ENCODE measurements at places on chromosomes 7 and 10.

DNA sequence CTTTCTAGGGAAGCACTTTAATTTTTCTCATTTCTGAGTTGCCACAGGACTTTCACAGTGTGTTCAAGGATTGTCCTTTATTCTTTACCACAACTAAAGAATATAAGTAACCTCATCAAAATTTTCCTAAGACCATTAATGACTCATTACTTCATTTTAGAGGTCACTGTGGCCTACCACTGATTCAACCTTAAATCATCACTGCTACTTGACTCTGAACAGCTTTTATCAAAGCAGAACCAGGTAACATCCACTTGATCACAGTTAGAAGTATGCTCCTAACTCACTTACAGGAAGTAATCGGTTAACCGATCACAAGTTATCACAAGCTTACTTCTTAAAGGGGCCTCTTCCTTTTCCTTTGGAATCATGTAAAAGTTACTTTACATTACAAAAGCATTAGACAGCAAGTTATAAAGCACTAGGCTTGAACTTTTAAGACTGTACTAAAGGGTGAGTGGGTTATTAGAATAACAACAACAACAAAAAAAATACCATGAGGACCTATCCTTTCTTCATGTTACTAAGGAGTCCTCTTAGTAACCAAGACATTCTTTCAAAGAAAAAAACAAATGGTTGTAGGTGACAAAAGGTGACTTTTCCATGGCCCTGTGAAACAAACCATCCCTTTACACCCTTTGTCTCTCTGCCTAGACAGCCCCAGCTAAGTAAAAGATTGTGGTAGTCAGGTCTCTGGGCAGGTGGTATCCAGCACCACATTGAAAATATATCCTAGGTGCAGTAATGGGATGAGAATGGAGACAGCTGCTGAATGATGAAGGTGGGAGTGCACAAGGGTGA is 40.0 kb upstream of the PDK4 start:
- DNase-seq, result no peak

DNA sequence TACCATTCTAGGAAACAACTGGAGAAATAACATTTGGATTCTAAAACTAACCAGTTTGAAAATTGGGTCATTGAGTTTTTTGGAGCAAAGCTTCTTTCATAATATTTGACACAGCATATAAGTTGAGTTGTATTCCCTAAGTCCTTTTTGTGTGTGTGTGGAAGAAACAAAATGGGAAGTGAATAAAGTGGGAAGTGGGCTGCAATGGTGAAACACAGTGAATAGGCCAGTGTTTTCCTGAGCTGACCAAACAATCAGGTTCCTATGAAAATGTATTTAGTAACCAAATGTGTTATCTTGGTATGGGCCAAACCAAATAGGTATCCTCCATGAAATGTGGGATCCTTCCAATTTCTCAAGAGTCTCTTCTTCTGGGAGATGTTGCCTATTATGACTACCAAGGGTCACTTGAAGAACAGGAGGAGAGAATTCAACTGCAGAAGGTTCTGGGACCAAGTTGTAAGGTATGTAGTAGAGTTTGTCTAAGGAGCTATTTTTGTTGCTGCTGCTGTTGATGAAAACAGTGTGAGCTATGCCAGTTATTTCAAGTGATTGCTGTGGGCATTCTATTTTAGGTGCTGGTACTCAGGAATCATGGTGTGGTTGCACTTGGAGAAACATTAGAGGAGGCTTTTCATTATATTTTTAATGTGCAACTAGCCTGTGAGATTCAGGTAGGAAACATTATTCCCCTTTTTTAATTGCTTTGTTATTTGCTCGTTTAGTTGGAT is 88.3 kb upstream of the MXI1 start:
- no peak for DNase-seq

DNA sequence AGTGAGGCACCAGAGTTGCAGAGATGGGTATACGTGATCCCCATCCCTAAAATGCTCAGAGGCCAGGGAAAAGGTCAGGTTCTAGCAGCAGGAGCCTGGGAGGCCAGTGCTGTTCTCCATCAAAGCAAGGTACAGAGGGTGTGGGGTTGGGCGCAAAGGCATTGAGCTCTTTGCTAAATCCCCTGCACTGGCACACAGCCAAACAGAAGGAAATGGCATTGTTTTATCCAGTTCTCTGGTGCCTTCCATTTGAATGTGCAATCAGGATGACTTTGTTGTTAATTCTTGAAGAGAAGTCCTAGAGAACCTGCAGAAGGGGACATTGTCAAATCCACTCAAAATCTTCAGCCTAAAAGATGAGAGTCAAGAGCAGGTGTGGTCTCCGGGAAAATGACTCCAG is 111.3 kb upstream of the CHST15 start:
- DNase-seq, result no peak

GRCh38 chr7:81488210-81488609 is 281.6 kb downstream of the HGF start:
- no peak for DNase-seq

- no peak for DNase-seq
These were observed 72.3 kb upstream of the APBB1IP start for GRCh38 chr10:26365681-26366358.

DNA sequence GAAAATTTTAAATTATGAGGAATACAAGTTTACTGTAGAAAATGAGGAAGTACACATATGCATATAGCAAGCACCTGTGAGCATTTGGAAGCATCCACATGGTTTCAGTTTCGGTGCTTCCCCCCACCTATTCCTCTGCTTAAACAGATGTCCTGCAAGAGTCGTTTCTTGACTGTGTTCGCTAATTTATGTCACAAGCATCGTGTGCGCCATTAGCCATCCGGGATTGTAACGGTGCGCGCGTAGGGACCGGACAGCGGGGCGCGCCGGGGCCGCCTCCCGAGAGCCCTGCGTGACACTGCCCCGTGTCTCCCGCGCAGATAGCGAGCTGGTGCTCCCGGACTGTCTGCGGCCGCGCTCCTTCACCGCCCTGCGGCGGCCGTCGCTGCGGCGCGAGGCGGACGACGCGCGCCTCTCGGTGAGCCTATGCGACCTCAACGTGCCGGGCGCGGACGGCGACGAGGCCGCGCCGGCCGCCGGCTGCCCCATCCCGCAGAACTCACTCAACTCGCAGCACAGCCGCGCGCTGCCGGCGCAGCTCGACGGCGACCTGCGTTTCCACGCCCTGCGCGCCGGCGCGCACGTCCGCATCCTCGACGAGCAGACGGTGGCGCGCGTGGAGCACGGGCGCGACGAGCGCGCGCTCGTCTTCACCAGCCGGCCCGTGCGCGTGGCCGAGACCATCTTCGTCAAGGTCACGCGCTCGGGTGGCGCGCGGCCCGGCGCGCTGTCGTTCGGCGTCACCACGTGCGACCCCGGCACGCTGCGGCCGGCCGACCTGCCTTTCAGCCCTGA is 90.9 kb downstream of the NEURL1 start:
- peak; percentile 19 for DNase-seq

GRCh38 chr7:116906391-116906790 is 44.0 kb downstream of the CAPZA2 start:
- no peak for DNase-seq

DNA sequence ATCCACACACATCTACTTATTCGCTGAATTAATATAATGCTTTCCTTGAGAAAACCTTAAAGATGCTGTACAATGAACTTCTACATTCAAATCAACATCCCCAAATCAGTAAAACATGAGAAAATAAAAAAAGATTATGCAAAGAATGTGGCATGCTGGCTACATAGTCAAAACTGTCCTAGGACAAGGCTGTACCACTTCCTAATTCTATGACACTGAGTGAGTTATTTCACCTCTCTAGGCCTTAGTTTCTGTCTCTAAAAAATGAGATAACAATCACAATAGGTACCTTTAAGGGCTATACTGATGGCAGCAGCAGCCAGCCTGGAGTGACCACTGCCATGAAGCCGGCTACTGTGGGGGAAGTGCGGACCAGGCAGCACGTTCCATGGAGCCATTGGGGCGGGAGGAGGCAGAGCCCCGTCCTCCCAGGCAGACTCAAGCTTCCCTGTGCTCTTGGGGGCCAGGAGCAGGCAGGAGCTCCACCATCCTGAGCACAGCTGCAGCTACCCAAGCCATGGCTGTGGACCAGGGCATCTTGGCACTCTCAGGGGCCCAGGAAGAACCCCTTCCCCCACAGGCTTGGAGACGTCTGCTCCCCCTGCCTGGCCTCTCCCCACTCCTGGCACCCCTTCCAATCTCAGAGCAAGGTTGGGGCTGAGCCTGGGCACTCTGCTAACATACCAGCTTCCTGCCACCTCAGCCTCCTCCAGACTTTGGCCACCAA is 110.2 kb downstream of the ELAPOR2 start:
- DNase-seq, result no peak

DNA sequence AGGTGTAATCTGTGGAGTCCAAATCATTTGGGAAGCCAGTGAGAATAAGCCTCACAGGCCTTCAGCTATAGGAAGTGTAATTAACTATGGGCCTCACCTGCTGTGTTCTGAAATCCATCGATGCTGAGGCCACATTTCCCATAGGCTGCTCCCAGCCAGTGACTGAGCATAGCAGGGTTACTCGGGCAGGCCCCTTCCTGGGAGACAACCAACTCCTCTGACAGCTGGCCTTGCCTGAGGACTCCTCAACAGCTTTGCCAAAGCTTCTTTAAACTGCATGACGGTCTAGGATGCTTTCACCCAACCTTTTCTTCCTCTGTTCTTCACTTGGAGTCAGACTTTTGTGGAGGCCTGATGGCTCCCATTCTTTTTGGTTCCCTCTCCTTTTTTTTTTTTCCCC is 63.8 kb upstream of the SMNDC1 start:
- DNase-seq, result no peak

DNA sequence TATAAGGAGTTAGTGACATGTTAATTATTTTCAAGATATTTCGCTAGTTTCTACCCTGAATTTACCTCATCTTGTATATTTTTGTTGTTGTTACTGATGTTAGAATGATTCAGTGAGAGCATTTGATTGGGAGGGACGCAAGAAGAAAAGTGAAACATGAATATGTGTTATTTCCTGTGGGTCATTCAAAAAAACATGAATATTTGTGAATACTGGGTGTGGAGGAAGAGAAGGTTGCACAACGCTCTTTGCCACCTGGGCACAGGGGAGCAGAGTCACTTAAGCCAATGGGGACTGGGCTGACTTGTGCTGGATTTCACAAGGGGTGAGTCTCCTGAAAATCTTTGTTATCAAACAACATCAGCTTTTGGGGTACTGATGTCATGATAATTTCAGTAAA is 39.5 kb downstream of the AGK start:
- no peak for DNase-seq

DNA sequence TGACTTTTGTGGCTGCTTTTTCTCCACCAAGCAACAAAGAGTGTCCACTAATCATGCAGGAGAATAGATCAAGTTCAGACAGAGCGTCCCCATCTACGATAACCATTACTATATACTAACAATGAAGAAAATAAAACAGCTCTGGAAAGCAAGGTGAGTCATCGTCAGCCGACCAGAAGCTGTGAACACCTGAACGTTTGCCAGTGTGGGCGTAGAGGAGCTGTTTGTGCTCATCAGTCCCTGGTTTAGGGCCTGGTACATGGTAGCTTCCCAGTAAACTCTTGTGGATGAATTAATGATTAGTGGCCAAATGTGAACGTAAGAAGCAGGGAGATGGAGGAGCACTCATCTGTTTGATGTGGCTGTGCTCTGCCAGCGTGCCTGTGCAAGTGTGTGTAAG is 180.7 kb downstream of the EVX1 start:
- DNase-seq, result no peak

DNA sequence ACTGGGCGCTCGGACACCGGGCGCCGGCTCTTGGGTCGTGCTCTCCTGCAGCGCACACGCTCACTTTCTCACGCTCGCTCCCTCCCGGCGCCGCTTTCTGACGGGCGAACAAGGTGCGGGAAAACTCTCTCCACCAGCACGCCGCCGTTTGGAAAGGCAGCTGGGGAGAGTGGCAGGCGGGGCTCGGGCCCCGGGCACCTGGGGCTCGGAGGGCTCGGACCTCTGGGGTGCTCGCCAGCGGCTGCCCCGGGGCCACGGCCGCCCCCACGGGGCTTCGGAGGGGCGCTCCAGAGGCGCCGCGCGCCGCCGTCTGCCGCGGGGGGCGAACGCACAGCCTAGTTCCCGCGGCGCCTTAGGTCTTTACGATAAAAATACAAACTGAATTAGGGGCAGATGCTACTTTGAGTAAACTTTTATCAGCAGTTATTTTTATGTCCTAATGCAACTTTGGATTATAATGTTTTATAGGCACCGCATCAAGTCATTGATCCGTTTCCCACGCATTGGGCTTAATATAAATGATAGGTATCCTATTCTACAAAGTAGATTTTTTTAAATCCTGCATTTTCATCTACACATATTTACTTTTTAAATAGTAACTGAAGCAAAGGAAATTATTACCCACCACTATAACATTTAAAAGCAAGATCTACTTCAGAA is 535 bp upstream of the EPC1 start:
- DNase-seq, result no peak

- no peak for DNase-seq
These were observed 26.5 kb downstream of the GTF2IRD1 start for GRCh38 chr7:74479961-74480829.

DNA sequence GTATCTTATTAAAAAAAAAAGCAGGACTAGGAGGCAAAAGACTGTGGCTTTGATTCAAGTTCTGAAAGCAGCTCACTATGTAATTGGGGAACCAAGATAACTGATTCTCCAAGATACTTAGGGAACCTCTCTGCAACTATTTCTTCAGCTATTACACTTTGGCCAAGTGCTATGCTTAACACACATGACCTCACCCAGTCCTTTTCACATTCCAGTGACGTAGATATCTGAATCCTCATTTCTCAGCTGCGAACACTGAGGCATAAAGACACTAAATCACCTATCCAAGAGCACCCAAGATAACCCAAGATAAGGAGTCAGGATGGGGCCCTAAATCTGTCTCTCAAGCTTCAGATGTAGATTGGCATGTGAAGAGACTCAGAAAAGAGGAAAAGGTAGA is 133.6 kb downstream of the GLI3 start:
- no peak for DNase-seq

GRCh38 chr7:140591180-140591902 is 49.3 kb downstream of the DENND2A start:
- no peak for DNase-seq

- no peak for DNase-seq
These were observed 58.3 kb upstream of the NEBL start for GRCh38 chr10:20955355-20955893.

DNA sequence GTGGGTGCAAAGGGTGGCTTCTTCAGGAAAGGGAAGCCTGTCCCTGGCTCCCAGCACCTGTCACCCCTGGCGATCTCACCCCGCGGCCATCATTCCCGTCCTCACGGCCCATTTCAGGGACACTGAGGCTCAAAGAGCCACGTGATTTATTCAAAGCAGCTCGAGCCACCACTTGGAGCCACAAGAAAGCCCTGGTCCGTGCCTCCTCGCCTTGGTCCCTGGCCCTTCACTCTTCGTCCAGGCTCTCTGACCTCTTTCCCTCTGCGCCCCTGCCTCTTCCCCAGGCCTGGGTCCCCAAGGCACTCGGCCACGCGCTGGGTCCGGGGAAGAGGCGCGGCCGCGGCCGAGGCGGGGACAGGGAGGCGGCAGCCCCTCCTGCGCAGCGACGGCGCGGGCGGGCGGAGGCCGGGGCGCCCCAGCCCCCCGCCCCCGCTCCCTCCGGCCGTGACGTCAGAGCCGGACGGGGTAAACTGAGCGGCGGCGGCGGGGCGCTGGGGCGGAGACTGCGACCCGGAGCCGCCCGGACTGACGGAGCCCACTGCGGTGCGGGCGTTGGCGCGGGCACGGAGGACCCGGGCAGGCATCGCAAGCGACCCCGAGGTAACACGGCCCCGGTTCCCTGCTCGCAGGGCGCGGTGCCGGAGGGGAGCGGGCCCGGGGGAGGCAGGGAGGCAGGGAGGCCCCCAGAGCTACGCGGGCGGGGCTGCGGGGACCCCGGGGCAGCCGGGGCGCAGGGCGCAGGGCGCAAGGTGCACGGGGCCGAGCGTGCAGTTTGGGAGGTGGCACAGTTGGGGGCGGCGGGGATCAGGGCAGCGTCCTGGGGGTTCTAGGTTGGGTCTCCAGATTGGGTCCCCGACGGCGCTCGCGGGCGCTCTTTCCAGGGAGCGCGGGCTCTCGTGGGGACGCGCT is at the start of gene SLC18A2:
TSS of gene SLC18A2 (plus strand) at position 494 of the 909 bp plus-strand sequence. CDS start 580 bp downstream, outside the sequence.
- no peak for DNase-seq

Data from stimulated activated effector memory CD8-positive, alpha-beta T cell treated with anti-CD3 and anti-CD28 coated beads, Interleukin-12 subunit alpha, Interleukin-12 subunit beta, amount 100 ng/mL, for 72 hours (primary cell).